ENCODE measurements at places on chromosomes 7 and 10. TPM values are rescaled to one million over a fixed set of nuclear protein-coding genes. Genes with fewer than 3 reads are reported as not detected.

Gene NEUROD6
- total RNA-seq: not detected

Gene INMT
- 195 TPM for total RNA-seq

Gene MBL2
- not detected for total RNA-seq

Gene PITX3
- total RNA-seq: 0.16 TPM

Gene LAMB4
- 0.36 TPM for total RNA-seq

Gene LRRTM3
- total RNA-seq: not detected

Gene SCIN
- total RNA-seq: not detected

Gene GBX1
- total RNA-seq: not detected
